ENCODE measurements at places on chromosomes 3 and 15.

GRCh38 chr3:12455740-12456139 is 28.5 kb upstream of the TSEN2 start:
- no peak for DNase-seq

DNA sequence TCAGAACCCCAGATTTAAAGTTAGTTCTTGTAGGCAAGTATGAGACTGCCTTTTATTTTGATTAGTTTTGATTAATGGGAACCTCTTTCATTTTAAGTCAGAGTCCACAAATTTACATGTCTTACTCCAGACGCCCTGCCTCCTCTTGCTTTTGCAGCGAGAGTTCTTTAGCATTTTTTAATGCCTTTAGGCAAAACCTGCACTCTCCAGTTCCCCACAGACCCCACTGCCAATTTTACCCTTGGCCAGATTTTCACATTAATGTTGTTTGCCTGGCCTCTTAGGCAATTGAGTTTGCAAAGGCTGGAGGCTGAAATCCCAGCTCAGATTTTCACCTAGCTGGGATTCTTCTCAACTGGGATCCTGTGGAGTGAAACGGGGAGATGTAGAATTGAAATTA is 85.8 kb downstream of the GAP43 start:
- DNase-seq, result no peak

DNA sequence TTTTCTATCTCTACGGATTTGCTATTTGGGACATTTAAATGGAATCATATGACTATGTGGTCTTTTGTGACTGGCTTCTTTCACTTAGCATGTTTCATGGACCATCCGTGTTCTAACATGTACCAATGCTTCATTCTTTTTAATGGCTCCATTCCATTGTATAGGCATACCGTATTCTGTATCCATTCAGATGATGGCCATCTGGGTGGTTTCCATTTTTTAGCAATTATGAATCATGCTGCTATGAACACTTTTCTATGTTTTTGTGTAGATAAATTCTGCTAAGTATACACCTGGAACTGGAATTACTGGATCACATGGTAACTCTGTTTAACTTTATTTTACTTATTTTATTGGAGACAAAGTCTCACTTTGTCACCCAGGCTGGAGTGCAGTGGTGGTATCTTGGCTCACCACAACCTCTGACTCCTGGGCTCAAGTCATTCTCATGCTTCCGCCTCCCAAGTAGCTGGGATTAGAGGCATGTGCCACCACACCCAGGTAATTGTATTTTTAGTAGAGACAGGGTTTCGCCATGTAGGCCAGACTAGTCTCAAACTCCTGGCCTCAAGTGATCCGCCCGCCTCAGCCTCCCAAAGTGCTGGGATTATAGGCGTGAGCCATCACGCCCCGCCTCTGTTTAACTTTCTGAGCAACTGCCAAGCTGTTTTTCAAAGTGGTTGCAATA is 13.4 kb downstream of the UBP1 start:
- DNase-seq, result no peak

- no peak for DNase-seq
Measured at GRCh38 chr15:36896949-36897348, 203.4 kb downstream of the MEIS2 start.

Data from A549 (cell line).